Activated CD8-positive, alpha-beta memory T cell treated with anti-CD3 and anti-CD28 coated beads for 48 hours (primary cell): ENCODE measurements at places on chromosomes 12 and 14.

DNA sequence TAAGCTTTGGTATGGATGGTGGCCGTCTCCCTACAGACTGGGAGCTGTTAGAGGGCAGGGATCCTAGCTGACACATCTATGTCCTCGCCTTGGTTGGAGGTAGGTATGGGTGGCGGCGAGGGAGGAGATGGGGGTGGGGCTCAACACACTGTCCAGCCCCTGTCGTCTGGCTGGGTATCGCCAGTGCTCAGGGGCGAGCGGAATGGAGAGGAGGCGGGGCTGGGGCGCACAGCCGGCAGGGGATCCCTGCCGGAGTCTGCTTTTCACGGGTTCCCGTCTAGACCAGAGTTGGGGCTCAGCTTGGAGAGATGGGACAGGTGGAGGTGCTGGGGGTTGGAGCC, 16.1 kb downstream of the TAMALIN start:
- no peak for DNase-seq

GRCh38 chr12:108592033-108592909, 5.6 kb downstream of the TMEM119 start:
- no peak for DNase-seq

GRCh38 chr14:32710731-32711680, 227.7 kb upstream of the NPAS3 start:
- no peak for DNase-seq

- no peak for DNase-seq
These were observed 26.2 kb upstream of the KTN1 start for GRCh38 chr14:55553791-55554190.

- DNase-seq, result no peak
These were observed 101.9 kb downstream of the SLC8A3 start for GRCh38 chr14:70086685-70087379.

- no peak for DNase-seq
These were observed 56.3 kb downstream of the MNAT1 start for GRCh38 chr14:60790850-60791249.

DNA sequence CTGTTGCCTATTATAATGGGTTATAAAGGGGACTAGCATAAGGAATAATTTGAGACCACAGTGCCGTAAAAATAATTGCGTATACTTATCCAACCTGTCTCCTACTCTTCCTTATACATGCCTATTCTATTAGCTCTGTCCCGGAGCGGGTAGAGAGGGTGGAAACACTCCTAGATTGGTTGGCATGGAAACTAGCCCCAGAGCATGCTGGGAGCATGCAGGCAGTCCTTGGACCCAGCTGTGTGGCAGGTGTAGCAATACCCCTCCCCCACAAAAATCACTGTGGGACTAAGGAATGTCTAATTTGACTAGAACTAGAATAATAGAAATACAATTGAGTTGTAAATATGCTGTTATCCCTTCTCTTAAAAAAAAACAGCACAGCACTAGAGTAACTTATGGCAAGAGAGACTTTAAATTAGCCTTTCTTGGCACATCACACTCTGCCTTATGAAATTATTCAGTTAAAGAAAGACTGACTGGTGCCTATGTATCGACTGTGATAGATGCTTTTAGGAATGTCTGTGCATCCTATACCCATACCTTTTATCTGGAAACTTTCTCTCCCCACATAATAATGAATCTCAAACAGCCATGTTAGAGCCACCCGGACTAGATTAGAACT, 244.0 kb upstream of the DAAM1 start:
- no peak for DNase-seq

DNA sequence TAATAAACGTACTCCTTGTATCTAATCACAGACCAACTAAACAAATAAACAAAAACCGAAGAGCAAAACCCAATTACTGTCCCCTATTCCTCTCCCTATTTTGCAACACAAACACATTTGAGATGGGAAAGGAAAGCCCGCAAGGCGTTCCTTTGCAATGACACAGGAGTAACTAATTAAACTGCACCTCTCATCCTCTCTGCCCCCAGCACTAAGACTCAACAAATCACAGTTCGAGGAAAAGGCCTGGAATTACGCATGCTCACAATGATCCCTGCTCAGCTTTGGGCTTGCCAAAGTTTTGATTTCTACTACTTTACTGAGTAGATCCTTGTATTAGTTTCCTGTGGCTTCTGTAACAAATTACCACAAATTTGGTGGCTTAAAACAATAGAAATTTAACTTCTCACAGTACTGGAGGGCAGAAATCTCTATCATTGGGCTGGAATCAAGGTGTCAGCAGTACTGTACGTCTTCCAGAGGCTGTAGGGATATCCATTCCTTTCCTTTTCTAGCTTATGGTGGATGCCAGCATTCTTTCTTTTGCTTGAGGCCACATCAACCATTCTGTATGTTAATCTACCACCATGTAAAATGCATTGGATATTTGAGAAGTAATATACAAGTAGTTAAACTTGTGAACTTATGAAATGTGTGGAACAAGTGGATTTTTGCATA, 123.0 kb downstream of the NAV3 start:
- no peak for DNase-seq

GRCh38 chr14:102213470-102213869, 73.8 kb downstream of the WDR20 start:
- DNase-seq, result no peak

GRCh38 chr12:84619053-84619571, 293.5 kb downstream of the SLC6A15 start:
- no peak for DNase-seq

DNA sequence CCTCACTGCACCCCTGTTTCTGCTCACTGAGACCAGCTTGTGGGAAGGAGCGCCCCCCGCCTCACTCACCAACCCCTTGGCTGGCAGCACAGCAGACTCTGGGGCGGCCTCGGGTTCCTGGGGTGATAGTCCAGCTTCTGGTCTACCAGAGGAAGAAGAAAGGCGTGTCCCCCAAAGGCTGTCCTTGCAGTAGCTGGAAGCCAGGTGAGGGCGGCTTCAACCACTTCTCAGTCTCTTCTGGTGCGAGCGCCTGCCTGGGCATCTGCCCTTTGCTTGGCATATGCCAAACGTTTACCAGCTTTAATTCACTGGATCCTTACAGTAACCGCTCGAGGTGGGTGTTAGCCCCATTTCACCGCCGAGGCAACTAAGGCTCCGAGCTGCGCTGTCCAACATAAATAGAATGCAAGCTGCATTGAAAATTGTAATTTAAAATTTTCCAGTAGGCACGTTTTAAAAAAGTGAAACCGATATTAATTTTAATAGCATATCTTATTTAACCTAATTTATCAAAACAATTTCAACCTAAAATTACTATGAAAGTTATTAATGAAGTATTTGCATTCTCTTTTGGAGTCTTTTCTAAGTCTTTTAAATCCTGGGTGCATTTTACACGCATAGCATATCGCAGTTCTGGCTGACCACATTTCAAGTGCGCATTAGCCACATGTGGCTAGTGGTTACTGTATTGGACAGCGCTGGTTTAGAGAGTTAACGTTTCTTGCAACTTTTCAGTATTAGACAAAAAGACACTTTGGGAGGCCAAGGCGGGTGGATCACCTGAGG, 872 bp downstream of the FAM177A1 start:
- no peak for DNase-seq

DNA sequence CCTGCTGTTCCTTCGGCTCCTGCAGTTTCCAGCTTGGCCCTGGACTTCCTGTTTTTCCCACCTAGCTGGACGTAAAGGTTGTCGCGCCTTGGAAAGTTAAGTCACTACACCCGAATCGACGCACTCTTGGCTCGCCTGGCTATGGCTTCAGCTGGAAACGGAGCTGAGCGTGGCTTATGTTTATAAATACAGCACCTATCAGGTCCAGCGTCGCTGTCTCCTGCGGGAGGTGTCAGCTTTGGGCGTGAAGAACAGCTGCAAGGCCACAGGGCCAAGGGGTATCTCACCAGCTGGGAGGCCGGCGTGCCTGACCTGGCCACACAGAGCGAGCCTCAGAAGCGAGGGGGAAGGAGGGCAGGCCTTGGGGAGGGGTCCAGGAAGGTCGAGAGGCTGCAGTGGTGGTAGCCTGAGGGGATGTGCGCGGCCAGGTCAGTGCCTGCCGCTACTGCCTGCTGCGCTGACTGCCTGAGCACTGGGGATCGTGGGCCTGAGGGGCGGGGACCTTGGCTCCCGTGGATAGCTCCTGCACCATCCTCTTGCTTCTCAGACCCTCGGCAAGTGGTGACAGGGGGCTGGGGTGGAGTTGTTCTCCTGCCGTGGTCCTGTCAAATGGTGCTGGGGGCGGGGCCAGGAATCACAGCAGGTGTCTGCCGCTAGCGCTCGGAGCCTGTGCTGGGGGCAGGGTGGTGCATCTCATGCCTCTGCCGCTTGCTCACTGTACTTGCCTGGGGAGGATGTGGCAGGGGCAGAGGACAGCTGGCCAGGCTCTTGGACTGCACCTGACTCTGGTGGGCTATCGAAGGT, 12.5 kb downstream of the PACS2 start:
- DNase-seq, result no peak

DNA sequence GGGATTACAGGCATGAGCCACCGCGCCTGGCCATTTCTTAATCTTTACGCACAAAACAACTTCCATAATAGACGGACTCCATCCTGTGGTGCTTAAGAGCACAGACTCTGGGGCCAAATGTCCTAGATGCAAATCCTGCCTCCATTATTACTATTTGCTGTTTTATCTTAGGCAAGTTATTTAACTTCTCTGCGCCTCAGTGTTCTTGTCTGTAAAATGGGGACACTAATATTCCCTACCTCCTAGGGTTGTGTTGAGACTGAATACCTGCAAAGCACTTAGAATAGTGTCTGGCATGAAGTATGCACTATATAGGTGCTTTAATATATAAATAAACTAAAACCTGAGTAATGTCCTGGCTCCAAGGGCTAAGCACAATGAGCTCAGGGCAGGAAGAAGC, 76.4 kb downstream of the CLIP1 start:
- no peak for DNase-seq

DNA sequence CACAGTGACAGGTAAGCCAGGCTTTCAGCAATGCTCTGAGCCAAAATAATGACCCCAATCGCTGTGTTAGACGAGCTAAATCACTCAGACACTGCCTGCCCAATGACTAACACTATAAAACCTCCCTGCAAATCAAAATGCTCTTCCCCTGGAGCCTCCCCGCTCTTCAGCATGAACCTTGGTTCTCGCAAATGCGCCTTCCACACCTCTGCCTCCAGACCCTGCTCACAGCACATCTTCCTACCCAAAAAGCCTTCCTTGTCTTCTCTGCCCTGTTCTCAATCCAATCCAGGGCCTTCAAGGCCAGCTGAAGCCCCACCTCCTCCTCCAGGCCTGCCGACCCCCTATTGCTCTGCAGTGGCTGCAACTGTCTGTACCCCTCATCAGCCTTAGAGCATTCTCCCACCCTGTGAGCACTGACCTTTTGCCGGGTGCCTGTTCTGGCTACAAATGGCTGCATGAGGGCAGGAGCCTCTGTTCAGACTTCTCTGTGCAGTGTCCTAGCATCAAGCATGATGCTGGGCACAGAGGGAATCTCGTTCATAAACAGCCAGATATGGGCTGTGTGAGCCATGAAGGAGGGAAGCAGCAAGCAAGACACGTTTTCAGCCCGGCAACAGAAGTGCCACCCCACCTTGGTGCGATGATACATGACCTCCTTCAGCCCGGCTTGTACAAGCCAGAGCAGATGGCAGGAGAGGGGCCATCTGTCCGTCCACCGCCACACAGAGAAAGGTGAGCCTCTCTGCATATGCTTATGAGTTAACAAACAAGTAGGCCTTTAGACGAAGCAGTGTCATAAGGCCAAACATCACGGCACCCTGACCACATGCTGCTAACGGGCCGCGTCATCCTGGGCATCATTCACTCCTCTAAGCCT, 64.5 kb upstream of the DDX11 start:
- DNase-seq, result no peak

DNA sequence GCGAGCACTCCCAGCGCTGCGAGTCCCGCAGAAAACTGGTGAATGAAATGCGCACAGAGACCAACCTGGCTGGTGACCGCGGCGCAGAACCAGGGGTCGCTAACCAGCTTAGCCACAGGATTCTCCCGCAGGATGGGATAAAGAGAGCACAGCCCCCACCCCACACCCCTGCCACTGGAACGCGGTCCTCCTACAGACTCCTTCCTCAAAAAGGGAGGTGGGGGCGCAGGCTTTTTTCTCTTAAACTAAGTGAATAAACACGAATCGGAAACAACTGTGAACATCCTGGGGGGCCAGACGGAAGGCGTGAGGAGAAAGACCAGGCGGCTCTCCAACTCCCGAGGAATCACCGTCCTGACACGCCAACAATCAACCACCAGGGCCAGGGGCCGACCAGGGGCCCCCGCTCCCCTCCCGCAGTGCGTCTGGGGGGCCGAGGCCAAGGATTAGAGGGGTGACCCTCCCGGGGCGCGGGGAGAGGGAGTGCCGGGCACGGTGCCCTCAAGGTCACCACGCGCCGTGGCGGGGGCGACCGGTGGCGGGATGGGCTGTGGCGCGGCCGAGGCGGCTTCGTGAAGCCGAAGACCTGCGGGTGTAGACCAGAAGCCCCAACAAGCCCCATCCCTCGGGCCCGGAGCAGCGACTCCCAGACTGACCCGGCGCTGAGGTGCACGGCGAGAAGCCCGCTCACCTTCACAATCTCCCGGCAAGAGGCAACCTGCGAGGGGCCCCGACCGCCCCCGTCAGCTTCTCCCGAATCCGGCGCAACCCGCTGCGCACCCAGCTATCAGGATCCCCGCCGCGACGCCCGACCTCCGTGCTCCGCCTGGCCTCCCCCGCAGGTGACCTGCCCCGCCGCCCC, 704 bp downstream of the ATP2B1 start:
- peak; percentile 23 for DNase-seq

DNA sequence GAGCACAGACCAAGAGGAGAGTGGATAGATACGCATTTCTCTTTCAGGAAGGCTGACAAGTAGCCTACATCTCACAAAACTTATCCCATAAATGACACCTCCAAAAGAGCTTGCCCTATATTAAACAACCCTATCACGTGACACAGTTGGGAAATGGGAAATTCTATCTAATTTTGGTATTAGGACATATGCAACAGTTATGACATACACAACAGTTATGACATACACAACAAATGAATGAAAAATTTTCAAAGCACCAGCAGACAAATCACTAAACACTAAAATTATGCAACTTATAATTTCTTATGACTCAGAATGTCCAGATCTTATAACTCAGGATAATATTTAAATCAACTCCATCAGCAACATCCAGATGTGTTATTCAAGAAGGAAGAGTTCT, 54.1 kb downstream of the DUSP16 start:
- DNase-seq, result no peak

GRCh38 chr12:128307791-128308190, 40.8 kb downstream of the TMEM132C start:
- no peak for DNase-seq

- DNase-seq, result no peak
These were observed 166.6 kb downstream of the PIWIL1 start for GRCh38 chr12:130504110-130504839.

DNA sequence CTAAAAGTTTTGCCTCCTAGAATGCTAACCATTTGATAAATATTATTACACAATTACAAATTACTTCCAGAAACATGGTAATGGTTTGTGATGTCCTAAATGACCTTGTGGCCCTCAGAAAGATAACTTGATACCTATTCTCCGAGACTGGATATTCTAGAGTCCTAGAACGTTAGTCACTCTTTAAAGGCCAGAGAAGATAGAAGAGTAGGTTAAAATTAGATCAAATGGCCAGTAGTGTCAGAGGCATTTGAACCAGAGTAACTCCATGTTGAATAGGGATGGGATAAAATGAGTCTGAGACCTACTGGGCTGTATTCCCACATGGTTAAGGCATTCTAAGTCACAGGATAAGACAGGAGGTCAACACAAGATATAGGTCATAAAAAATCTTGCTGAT, 96.6 kb upstream of the ADAMTS20 start:
- no peak for DNase-seq
